ENCODE measurements at places on chromosomes 7 and 10. TPM values are rescaled to one million over a fixed set of nuclear protein-coding genes. Genes with fewer than 3 reads are reported as not detected.

Gene BLOC1S2
- 113 TPM for total RNA-seq

Gene UNCX
- not detected for total RNA-seq

Gene AKR1C4
- not detected for total RNA-seq

Gene RPEL1
- 0.17 TPM for total RNA-seq

Gene ACTL6B
- total RNA-seq: not detected

Gene UTF1
- total RNA-seq: not detected

Gene PDE6C
- not detected for total RNA-seq

Gene DEPP1
- total RNA-seq: 2.2 TPM

Gene SERPINE1
- total RNA-seq: 463 TPM

Data from A172 (cell line).